ENCODE measurements at places on chromosomes 16 and 17. TPM values are rescaled to one million over a fixed set of nuclear protein-coding genes. Genes with fewer than 3 reads are reported as not detected.

PIK3R5 gene
- 1.3 TPM for polyA plus RNA-seq

COPZ2 gene
- 7.3 TPM for polyA plus RNA-seq

ADCY7 gene
- polyA plus RNA-seq: 7.3 TPM

SERPINF2 gene
- 1.6 TPM for polyA plus RNA-seq

GRCh38 chr17:40341808-40342503, 22.6 kb downstream of the GJD3 start:
- peak; percentile 90 for DNase-seq

GRCh38 chr17:82177761-82178498, 34.7 kb downstream of the CCDC57 start:
- no peak for DNase-seq

GRCh38 chr16:89478576-89479221, 11.7 kb downstream of the ANKRD11 start:
- DNase-seq: no peak

- no peak for DNase-seq
Observed at GRCh38 chr17:80751070-80751945, 206.7 kb downstream of the RPTOR start.

- DNase-seq: no peak
Observed at GRCh38 chr17:31339906-31340661, 18.7 kb upstream of the EVI2A start.

DNA sequence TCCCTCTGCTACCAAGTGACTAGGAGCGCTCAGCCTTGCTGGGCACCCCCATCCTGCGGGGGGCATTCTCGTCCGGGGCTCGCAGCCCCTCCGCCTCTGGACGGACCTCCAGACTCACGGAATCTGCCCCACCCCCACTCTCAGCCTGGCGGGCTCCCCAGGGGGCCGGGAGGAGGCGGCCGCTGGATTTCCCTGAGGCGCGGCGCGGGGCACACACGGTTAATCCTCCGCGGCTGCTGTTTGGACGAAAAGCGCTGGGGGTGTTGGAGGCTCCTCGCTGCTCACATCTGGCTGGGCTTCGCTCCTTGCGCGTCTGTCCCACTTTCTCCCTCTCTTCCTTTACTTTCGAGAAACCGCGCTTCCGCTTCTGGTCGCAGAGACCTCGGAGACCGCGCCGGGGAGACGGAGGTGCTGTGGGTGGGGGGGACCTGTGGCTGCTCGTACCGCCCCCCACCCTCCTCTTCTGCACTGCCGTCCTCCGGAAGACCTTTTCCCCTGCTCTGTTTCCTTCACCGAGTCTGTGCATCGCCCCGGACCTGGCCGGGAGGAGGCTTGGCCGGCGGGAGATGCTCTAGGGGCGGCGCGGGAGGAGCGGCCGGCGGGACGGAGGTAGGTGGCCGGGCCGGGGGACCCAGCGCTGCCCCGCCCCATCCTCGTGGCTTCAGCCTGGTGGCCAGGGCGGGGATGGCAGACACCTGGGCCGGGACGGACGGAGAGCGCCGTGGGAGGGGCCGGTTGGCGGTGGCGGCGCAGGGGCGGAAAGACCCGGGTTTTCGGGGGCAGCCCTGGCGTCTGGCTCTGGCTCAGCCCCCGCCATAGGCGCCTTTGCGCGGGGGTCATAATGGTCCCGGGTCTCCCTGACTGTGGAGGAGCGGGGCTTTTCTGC, at the start of gene C1QTNF1:
TSS of gene C1QTNF1 (plus strand) at position 284 of the 886 bp plus-strand sequence. CDS start 19,800 bp downstream, outside the sequence.
- peak; percentile 49 for DNase-seq

- peak; percentile 74 for DNase-seq
Observed at GRCh38 chr17:32253117-32253611, 12.5 kb upstream of the RHBDL3 start.

DNA sequence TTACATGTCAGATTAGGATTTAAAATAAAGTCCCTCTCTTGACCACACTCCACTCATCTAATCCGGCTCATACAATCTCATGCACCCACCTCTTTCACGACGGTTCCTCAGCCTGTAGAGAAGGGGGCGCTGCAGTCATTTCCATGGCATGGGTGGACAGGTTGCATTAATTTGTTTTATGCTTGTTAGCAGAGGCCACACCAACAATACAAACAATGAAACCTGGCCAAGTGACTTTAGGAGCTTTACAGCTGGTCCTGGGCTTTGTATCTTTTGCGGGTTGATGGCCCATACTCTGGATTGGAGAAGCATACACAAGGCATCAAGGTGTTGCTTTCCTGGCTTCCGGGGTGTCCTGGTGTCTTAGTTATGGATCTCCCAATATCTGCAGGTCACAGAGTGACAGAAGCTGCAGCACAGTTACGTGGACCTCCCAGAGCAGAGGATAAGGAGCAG, 9.7 kb upstream of the SNF8 start:
- DNase-seq: peak; percentile 32

- no peak for DNase-seq
Observed at GRCh38 chr16:89821438-89822187, 5.2 kb upstream of the FANCA start.

DNA sequence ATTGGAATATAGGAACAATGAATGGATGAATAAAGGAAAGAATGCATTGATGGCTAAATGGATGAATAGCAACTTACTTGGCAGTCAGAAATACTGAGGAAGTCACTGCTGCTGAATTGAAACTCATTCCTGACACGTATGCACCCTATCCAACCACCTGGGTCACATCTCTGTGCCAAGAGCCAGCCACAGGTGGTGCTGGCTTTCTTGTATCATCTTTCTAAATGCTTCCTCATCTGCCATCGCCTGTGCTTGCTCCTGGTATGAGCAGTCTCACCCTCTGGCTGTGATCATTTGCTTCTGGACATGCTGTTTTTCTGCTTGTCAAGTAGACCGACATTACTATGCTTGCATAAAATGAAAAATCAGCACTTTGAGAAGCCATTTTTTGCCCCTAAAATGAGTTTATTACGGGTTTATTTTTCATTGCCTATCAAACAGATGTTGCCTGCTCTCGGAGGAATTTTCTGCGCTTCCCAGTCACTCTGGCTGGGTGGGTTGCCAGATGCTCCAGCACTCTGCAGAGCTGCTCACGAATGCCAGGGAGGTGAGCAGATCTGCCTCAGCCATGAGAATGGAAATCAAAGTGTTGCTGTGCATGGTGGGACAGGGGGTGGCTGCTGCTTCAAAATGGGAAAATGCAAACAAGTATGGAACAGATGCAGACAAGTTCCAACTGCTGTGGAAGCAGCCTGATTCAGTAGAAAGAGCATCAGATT, 1349.6 kb upstream of the CDH8 start:
- DNase-seq: no peak

- DNase-seq: peak; percentile 99
Observed at GRCh38 chr17:45135192-45135977, at the start of gene ACBD4. ACBD4 (plus strand) TSS chr17:45135687; CDS start chr17:45136145, 458 bp downstream.

DNA sequence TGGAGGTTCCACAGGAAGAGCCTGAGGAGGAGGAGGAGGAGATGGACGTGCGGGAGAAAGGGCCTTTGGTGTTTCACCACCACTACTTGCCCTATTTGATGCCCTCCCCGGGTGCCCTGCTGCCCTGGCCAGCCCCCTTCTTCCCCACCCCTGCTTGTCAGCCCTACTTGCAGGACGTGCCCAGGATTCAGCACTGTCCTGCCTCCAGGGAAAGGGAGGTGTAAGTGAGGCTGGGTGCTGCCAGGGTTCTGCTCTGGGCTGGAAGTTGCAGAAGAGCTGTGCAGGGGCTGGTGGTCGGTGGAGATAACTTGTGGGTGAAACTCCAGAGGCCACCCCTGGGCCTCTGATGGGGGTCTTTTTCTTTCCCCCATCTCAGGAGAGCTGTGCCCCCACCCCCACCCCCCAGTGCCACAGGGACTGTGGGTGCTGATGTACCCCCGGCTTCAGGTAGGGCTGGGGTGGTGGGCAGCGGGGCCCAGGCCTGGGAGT, 3.0 kb downstream of the PRR29 start:
- DNase-seq: no peak

DNA sequence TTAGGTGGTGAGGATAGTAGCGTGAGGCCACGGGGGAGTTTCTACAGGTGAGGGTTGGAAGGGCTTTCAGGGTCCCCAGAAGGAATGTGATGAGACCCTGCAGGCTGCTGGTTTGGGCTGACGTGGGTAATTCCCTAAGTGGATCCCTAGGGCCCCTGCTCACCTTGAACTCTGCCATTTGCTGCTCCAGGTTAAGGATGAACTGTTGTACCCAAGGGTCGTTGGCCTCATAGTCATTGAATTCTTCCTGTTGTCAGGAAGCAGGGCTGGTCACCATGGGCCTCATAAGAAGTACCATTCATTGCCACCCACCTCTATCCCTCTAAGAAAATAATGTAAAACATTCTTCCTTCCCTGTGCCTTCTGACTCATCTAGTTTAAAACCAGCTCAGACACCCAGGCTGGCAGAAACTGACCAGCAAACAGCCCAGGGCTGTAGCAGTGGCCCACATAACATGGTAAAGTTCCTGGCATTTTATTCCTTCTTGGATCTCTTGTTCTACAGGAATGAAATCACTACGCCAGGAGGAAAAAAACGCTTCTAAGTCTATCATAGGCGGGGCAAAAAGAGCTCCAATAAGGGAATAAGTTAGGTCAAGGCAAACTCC, 27.6 kb downstream of the FCSK start:
- no peak for DNase-seq

DNA sequence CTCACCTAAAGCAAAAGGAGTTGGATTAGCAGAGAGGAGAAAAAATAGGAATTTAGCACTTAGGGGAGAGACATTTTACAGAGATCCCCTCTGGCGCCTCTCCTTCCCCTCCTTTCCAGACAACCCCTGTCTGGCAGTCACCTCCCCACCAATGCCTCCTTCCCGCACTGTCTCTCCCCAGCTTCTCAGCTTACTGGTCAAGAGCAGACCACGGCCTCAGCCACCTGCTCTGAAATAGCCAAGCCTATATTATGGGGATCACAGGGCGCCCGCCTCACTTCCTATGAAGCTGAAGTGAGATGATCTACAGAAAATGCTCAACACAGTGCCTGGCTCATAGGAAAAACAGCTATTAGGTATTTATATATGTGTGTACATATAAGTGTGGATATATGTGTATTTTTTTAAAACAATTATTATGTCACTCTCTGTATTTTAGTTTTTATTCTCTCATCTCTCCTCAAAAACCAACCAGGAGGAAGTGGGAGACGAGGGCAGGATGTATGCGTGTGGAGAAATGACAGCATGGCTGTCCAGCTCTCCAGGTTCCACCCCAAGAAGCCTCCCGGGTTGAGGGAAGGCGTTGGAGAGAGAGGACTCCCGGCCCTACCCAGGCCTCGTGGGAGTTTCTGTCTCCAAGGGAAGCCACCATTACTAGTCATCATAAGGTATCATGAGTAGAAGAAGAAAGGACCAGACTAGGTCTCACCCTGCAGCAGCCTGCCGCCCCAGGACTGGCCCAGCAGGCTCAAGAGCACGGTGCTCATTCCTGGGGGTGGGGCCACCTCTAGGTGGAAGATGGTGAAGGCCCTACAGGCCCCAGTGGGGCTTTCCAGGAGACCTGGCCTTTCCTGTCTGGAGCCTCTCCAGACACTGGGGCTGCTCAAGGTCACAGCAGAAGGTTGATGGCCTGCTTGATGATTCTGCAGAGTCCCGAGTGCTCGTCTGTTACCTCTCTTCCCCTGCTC, 27.2 kb downstream of the MAP3K14 start:
- no peak for DNase-seq
